ENCODE measurements at places on chromosomes 11 and 22.

GRCh38 chr22:42461511-42461910 is 29.3 kb upstream of the NFAM1 start:
- no peak for DNase-seq

GRCh38 chr11:118406599-118407166 is 5.3 kb downstream of the ATP5MG start:
- DNase-seq, result no peak

GRCh38 chr22:28903729-28904128 is 20.4 kb downstream of the ZNRF3 start:
- DNase-seq, result no peak

DNA sequence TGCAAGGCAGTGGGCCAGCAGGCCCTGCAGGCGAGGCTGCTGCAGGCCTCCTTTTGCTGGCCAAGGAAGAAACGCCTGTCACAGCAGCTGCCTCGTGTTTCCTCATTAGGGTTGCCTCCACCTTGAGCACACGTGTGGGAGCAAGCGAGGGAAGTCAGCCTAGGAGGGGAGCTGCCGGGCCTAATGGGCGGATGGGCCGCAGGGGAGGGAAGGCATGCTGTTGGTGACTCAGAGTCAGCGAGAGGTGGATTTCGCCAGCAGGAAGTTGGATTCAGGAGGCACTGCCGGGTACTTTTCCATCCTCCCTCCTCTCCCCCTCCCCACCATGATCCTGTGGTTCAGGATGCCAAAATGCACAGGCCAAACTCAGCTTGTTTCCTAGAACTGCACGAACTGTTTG is 498.7 kb downstream of the METTL15 start:
- no peak for DNase-seq

- DNase-seq, result no peak
Measured at GRCh38 chr22:40651057-40651456, 14.5 kb upstream of the MRTFA start.

- DNase-seq, result no peak
Measured at GRCh38 chr11:94469416-94469815, 24.2 kb downstream of the MRE11 start.

DNA sequence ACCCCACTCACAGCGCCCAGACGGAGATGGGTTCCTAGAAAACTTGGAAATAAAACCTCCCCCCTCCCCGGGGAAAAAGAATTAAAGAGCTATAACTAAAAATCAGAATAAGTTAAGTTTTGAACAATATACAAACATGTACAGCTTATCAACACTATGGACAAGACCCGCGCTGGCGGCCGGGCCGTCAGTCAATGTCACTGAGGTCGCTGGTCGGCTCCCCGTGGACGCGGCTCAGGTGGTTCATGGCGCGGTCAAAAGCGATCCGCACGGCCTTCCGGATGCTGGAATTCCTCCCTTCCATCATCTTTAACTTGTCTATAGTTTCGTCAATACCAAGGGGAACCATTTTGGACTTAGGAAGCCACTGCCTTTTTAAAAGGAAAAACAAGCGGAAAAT is 53.6 kb downstream of the BRD1 start:
- no peak for DNase-seq

- DNase-seq, result no peak
Measured at GRCh38 chr22:22884888-22885840, 2.5 kb upstream of the IGLL5 start.

DNA sequence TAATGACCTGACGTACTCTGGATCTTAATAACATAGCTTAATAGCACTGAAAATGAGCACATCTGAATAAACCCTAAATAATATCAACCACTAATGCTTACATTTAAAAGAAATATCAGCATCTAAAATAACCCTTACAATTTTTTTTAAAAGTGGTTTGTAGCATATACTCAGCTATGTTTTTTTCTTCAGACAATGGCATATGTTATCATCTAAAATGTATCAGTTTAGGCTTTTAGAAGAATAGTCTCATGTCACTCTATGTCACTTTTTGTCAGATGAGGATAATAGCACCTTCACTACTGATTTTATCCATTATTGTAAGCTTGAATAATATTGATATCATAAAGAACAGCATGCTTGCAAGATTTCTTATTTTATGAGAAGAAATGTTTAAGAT is 654.9 kb upstream of the ANO5 start:
- no peak for DNase-seq

GRCh38 chr11:132960273-132961078 is 571.8 kb downstream of the OPCML start:
- DNase-seq, result no peak

- no peak for DNase-seq
Measured at GRCh38 chr11:70630816-70631623, 232.7 kb downstream of the CTTN start.

- no peak for DNase-seq
Measured at GRCh38 chr11:133536198-133536597, 3.9 kb upstream of the OPCML start.

GRCh38 chr11:64581057-64581523 is 9.9 kb upstream of the SLC22A12 start:
- DNase-seq, result no peak

DNA sequence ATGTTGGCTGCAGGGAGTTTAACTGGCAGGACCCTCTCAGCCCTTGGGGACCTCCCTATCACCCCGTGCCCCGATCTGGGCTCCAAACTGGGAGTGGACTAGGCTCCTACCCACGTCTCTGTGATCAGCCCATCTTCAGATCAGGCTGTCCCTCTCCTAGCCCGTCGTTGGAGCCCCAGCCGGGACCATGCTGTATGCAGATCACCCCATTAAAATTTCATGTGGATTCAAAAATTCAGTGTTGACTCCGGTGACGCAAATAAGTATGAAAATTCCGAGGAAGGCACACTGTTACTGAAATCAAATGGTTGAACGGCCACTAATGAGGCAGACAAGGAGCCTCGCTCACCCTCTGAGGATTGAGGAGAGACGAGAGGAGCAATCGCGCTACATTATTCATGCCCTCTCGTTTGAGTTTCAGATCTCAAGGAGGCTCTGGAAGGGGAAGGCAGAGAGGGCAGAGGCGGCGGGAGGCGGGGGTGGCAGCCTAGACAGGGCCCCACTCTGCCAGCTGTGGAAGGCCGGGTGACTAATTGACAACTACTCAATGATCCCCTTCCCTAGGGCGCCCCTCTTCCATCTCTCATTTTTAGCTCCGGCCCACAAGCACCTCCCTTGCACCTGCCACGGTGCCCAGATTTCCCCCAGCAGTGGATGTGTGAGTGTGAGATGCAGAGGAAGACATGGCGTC is 255.4 kb downstream of the MIAT start:
- DNase-seq, result no peak

- DNase-seq, result no peak
Measured at GRCh38 chr11:119169282-119169719, 776 bp downstream of the NLRX1 start.

DNA sequence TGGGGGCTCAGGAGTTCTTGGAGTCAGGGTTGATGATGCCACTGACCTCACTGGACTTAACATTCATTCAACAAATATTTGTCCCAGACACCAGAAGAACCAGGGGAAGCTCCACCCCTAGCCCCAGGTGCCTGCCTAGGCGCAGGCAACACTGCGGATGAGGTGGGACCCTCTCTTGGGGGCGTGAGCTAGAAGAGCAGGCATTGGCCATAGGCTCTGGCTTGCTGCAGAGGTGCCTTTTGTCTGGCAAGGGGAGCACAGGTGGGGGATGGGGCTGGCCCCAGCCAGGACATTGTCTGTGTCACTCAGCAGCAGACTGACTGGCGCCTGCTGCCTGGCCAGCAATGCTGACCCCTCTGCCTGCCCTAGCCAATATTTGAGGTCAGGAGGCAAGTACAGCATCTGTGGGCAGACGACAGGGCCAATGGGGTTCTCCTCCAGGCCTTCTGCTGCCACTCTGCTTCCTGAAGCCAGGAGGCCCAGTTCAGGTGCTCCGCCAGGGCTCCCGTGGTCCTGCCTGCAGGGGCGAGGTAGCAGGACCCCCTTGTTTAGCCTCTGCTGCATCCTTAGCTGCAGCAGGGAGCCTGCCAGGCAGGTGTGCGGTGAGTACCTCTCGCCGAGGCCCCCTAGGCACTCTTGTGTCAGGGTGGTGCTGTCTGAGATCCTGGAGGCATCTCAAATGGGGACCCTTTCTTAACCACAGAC is 4.0 kb downstream of the LINC01488 start:
- no peak for DNase-seq

DNA sequence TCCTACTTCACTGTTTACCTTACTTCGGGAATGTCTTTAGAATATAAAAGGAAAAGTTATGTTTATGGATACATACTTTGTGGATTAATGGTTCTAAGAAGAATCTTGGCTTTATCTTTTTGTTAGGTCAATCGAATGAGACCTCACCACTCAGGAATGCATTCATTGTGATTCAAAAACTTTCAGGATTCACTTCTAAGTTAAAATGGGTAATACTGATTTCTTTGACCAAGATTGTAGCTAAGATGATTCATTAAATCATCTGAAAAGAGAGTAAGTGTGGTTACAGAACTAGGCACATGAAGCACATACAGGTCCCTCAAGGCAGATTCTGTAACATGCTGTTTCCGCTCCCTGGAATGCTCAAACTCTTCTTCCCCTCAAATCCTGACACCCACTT is 716.4 kb downstream of the KCNA4 start:
- DNase-seq, result no peak

DNA sequence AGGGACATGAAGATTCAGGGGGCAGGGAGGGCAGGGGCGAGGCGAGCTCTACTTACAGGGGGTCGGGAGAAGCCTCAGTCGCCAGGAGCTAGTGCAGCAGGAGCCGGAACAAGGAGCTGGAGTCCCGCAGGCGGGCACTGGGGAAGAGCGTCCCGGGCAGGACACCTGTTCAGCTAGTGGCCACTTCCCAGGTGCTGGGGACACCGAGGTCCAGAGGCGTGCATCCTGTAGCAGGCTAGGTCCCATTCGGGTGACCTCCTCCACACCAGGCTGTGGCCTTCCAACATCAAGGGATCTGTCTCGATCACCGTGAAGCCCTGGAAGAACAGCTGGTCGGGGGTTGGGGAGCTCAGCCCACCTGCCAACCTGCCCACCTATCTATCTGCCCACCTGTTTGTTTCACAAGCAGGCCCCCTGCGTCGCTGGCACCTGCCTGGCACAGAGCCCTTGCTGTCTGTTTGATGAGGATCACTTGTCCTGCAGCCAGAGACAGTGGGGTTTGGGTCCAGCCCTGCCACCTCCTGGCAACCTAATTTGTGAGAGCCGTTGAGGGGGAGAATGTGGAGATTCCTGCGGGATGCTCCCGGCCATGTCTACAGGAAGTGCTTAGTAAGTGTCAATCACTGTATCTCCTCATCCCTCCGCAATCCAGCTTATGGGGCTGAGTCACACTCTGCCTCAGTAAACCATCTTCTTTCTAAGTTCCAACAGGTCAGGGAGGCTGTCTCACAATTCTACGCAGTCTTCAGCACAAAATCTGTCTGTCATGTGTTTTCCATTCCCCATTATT is 940.9 kb downstream of the BRD1 start:
- DNase-seq, result no peak

DNA sequence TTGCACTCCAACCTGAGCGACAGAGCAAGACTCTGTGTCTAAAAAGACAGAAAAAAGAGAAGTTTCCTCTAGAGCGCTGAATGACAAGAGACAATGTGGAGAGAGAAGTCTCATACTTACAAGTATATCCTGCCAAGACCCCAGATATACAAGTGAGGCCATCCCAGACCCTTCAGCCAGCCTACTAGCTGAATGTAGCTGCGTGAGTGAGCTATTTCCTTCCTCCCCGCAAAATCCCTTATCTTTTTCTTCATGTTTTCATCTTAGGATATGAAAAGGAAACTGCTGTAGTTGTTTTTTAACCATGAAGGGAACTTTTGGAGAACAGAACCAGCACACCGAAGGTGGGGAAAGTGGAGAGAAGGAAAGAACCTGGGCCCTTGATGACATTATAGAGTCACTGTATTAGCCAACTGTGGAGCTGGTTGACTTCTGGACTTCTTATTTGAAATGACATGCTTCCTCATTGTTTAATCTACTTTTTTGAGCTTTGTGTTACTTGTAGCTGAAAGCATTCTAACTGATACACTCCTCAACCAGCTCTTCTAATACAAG is 4.4 kb upstream of the DDX17 start:
- DNase-seq, result no peak

DNA sequence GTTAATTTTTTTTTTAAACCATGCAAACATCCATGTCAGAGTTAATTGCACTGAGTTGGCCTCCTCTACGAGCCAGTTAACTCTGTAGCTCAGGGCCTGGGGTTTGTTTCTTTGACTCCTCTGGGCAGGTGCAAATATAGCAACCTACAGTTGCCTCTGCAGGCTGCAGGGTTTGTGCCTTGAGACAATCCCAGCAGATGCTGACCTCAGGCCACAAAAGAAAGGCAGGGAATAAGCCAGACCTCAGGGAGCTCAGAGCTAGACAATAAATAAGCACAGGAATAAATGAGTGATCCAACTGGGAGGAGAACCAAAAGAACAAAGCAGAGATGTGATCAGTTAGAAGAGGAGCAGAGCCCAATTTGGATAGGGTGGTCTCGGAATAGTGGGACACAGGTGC is 390.8 kb downstream of the SHANK2 start:
- DNase-seq, result no peak

GRCh38 chr22:37663521-37664140 is 5.1 kb downstream of the PDXP start:
- no peak for DNase-seq

GRCh38 chr11:70818351-70818750 is 420.0 kb downstream of the CTTN start:
- DNase-seq, result no peak

DNA sequence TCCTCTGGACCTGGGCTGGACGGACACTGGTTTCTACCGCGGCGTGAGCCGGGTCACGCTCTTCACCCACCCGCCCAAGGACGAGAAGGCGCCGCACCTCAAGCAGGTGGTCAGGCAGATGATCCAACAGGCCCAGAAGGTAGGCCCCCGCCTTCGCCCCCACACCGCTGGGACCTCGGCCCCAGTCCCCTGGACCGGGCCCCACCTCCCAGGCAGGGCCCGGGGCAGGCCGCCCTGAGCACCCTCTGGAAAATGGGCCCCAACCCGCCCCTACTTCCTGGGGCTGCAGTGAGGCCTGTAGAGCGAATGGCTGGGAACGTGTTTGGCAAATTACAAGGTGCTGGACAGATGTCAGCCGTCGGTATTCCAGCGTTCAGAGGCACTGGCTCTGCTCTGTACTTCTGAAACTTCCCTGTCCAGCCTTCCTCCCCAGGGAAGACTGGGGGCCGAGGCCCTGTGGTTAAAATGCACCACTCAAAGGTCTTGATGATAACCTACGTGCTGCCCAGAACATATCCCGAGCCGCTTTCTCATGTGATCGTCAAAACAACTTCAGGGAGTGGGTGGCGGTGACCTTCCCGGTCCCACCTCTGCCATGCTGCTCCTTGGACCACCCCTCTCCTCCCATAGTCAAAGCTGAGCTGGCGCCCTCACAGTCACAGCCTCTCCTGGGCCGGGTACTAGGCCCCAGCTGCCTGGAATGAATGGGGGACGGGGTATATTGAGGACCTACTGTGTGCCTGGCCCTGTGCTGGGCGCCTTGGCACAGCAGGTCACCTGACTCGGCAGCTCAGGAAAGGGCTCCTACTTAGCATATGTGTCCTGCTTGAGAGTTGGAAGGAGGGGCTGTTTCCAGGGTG is 869 bp downstream of the FAM83F start:
- no peak for DNase-seq
